MCF 10A (cell line): ENCODE measurements at places on chromosomes 13 and 19.

DNA sequence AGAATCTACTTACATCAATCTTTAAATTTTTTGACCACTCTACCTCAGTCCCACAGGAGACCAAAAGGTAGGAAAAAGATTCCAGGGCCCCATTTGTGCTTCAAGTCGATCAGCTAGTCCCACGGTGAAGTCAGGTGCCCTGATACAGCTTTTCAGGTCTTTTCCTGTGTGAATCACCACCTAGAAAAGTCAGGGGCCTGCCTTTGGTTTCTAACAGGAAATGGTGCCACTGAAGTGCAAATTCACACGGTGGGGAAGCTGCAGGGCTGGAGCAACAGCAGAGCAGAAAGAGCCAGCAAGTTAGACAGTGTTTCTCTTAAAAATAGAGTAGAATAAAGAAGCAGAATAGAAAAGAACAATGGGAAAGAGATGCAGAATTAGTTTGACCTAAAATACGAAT lies 107.5 kb downstream of the KLF12 start:
- DNase-seq: peak; percentile 24

DNA sequence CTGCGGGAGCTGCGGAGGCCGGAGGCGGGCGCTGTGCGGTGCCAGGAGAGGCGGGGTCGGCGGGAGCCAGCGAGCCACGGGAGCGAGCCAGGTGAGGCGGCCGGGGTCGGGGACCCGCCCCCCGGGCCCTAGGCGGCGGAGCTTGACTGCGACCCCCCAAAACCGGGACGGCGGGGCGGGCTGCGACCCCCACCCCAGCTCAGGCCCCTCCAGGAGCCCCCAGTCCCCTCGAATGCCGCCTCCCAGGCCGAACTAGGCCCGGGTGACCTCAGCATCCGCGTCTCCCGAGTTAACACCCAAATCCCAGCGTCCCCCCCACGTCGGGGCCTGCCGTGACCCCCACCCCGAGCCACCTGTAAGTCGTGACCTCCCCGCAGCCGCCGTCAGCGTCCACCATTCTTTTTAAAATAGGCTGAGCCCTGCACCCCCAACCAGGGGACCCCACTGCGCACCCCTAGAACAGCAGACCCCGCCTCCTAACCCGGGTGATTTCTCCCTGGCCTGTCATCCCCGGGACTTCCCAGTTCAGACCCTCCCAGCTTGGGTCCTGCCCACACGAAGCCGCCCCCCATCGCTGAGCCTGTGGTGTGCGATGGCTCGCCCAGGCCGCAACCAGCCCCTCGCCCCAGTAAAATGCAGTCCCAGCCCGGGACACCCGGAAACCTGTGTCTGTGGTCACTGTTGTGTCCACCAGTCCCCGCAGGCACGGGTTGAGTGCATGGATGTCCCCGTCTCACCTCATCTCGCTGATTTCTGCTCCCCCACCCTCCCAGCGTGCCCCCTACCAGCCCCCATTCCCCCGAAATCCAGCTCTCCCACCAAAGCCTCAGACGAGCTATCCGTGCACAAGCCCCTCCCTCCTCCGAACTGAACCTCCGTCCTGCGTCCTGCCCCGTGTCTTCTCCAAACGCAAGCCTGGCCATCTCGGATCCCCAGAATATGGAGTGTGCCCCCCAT lies 551 bp downstream of the FZR1 start:
- peak; percentile 25 for DNase-seq

DNA sequence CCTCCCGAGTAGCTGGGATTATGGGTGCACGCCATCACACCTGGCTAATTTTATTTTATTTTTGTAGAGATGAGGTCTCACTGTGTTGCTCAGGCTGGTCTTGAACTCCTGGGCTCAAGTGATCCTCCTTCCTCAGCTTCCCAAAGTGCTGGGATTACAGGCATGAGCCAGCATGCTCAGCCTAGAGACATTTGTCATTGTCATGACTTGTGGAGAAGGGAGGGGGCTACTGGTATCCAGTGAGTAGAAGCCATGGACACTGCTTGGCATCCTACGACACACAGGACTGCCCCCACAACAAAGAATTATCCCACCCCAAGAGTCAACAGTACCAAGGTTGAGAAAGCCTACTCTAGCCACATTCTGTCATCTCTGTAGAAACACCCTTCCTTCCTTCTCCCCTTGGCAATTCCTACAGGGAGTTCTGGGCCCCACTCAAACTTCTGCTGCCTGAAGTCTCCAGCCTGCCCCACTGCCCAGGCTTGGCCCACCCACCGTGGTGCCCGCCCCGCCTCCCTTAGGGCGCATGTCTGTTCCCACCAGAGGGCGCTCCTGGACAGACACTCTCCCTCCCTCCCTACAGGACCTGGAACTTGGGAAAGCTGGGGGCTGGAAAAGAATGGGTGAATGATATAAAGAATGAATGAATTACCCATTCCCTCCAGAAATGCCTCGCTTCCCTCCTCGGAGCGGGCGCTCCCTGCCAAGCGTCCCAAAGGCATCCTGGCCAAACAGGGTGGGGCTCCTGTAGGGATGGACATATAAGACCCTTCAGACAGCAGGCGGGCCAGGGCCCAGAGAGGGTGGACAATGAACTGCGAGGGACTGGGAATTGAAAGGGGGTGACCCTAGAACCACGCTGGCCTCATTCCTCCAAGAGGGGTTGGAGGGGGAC lies 5.5 kb upstream of the EMP3 start:
- peak; percentile 90 for DNase-seq

DNA sequence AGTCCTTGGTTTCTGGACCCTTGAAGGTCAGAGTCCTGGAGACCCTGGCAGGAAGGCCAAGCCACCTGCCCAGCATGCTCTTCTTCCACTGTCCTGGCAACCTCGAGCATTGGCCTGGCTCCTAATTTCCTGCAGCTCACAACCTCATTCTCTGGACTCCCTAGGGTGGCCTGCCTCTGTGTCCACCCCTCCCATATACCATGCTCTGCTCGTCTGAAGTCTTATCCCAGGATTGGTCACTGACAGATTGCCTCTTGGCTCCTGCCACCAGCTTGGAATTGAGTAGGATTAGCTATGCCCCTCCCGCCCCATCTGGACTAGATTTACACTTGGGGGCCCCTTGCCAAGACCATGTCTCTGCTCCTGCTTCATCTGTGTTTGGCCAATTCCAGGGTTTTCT lies 17.1 kb upstream of the WASF3 start:
- DNase-seq: no peak

DNA sequence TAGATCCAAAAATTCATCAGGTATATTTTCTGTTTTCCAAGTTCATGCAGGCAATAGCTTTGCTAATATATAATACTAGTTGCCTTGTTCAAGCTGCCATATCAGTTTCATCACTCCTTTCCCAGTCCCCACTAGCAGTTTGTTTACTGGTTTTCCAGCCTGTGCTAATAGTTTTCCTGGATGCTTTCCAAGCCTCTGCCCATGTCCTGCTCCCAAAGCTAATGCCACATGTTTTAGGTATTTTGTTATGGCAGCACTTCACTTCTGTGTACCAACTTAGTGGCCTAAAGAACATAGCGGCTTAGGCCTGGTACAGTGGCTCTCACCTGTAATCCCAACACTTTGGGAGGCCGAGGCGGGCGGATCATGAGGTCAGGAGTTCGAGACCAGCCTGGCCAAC lies 28.1 kb upstream of the ZNF527 start:
- no peak for DNase-seq

DNA sequence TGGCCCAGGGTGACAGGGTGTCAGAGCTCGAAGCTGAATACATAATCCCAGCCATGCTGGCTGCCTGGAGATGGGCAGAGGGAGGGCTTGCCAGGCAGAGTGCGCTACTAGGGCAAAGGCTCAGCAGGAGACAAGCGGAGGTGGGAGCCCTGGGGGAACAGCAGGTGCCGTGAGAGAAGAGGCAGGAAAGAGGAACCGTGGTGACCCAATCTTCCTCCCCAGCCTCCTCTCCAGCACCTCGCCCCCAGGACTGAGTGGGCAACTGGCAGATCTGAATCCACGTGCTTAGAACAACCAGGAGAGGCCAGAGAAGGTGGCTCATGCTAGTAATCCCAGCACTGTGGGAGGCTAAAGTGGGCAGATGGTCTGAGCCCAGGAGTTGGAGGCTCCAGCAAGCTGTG lies 11.0 kb upstream of the CCL25 start:
- no peak for DNase-seq

DNA sequence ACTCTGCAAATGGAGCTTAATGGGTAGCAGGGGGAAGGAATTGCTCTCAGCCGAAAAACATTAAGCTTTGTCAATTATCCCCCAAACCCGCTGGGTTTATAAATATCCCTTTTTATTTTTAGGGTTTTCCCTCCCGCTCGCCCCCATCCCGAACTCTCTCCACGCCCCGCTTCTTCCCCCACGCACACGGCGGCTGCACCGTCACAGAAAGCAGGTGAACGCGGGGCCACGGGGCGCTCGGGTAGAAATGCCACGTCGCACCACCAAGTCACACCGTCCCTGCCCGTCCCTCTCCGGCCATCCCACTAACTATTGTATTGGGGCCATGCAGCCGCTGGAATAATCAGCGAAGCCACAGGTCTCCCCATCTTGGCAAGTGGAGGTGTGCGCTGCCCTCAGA lies 3.5 kb downstream of the PTPRS start:
- no peak for DNase-seq
